ENCODE measurements at places on chromosomes 11 and 22. TPM values are rescaled to one million over a fixed set of nuclear protein-coding genes. Genes with fewer than 3 reads are reported as not detected.

Gene SLC43A1
- 1.1 TPM for polyA plus RNA-seq

Gene SLC3A2
- 27.1 TPM for polyA plus RNA-seq

Gene YPEL4
- 1.0 TPM for polyA plus RNA-seq

Gene MS4A6E
- polyA plus RNA-seq, result not detected

Gene XKR3
- not detected for polyA plus RNA-seq

Gene FSHB
- polyA plus RNA-seq, result not detected

Gene MGAT3
- 3.9 TPM for polyA plus RNA-seq

Gene SERHL2
- 19.8 TPM for polyA plus RNA-seq

Gene TRIM48
- not detected for polyA plus RNA-seq

Gene BIRC3
- not detected for polyA plus RNA-seq

Gene SPDYC
- polyA plus RNA-seq, result not detected

Gene OR2AT4
- not detected for polyA plus RNA-seq

Gene SHISA8
- not detected for polyA plus RNA-seq
